ENCODE measurements at places on chromosomes 7 and 10.

DNA sequence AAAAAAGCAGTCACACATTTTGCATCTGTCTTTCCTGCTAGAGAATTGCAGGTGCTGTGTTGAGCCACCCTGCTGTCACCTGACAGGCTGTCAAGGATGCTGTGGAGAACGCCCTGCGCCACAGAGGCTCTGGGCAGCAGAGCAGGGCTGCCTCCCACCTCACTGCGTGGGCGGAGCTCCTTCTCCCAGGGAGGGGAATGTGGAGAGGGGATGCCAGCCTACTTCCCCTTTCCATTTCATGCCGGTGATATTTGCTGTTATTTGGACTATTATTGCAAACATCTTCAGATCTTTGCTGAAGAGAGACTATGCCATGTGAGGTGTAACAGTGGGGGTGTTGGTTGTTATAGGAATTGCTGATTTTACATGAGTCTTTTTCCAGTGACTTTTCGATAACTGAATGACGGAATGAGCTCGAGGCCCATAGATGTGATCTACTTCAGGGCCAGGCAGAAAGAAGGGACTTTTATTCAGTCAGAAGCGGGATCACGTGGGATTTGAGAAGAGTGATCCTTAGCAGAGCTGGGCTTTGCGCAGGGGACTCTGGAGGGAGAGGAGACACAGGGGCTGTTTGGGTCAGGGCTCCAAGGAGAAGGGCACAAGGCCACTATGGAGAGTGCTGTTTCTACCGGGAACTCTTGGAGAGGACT lies 13.6 kb upstream of the PRKAG2 start:
- no peak for DNase-seq

- no peak for DNase-seq
These were observed 13.3 kb upstream of the TSGA13 start for GRCh38 chr7:130699686-130700085.

DNA sequence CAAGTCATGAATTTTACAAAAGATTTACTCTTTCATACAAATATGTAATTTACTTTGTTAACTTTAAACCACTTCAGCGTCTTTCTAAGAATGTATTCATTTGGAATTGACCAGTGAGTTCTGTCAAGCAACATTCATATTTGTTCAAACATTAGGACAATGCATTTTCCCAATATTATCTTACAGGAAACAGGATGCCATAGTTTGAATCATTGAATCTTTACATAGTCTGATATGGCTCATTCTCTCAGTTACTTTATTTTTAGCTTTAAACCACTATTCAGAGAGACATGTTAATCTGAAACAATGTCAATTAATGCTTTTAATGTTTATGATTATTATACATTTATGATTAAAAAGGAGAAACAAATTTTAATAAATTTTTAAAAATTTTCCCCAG lies 21.1 kb upstream of the MEOX2 start:
- DNase-seq, result no peak

DNA sequence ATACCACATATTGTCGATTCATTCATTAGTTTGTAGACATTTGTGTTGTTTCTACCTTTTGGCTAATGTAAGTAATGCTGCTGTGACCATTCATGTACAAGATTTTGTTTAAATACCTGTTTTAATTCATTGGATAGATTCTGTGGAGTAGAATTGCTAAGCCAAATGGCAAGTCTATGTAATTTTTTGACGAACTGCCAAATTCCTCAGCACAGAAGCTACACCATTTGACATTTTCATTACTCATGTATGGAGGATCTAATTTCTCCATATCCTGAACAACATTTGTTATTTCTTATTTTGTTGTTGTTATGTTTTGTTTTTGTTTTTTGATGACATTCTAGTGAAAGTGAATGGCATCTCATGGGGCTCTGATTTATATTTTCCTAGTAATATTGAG lies 1351.3 kb upstream of the SORCS1 start:
- no peak for DNase-seq
